NCI-H1105 treated with DMSO at 0.1 percent for 48 hours (cell line): ENCODE measurements at places on chromosomes 6 and 20.

DNA sequence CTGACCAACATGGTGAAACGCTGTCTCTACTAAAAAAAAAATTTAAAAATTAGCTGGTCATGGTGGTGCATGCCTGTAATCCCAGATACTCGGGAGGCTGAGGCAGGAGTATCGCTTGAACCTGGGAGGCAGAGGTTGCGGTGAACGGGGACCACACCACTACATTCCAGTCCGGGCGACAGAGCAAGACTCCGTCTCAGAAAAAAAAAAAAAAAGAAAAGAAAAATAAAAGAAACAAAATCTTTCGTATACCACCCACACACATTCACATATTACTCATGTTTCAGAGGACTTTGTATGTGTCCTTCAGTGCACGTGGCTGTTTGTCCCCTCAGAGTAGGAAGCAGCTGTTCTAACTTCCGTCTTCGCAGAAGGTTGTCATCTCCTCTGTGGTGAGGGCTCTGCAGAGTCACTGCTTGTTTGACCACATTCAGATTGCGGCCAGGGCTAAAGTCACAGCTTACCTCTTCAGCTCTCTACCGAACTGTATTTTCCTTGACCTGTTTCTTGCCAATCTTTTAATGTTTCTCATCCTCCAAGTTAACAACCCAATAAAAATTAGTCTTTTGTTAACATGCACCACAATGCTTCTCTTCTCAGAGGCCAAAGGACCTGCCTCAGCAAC, 36.6 kb upstream of the HIVEP1 start:
- no peak for DNase-seq

DNA sequence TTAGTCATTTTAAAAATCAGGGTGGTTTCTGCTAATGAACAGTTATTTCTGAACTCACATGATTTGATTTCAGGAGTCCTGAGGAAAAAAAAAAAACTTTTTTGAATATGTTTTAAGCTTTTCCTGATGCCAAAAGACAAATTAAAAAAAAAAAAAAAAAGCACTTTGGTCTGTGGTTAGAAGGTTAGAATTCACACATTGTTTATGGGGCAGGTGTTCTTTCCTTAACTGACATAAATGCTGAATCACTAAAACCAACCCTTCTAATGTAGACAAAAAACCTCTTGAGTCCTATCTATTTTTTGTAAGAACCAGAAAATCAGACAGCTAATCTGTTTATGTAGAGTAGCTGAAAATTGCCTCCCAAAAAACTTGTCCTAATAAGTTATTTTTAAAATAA, 20.4 kb downstream of the THEMIS start:
- DNase-seq: peak; percentile 56

DNA sequence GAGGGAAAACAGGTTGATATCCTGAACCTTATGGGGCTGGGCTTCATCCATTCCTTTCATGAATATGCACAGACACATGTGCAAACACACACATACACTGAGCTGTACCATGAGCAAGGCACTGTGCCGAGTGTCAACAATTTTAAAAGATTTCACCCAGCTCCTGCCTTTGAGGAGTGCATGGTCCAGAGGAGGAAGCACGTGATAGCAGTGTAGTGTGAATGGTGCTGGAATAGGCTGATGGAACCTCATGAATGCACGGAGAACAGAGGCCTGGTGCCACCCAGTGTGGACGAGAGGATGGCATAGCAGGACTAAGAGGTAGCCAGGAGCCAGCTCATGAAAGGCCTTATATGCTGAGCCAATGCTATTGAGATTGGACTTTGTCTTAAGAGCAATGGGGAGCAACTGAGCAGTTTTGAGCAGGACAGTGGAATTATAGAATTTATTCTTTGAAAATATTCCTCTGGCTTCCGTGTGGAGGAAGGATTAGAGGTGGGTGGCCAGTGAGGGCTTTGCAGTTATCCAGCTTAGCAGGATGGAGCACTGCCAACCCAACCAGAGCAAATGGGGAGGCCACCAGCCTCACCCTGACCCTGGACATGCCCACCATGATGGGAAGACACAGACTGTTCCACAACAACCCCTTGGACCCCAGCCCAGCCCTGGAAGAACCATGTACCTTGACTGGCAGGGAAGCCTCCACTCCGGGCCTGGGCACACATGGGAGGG, 84.4 kb downstream of the UNC5CL start:
- DNase-seq: no peak

- DNase-seq: no peak
These were observed 21.3 kb upstream of the MICB start for GRCh38 chr6:31476515-31477139.

- no peak for DNase-seq
These were observed 14.0 kb downstream of the TAF4 start for GRCh38 chr20:62051546-62052255.

GRCh38 chr6:15949982-15950381, 178.9 kb upstream of the MYLIP start:
- DNase-seq: no peak

GRCh38 chr20:44533928-44534327, 12.1 kb upstream of the SERINC3 start:
- peak; percentile 10 for DNase-seq

- no peak for DNase-seq
These were observed 42.8 kb upstream of the MRPS10 start for GRCh38 chr6:42260396-42260888.

DNA sequence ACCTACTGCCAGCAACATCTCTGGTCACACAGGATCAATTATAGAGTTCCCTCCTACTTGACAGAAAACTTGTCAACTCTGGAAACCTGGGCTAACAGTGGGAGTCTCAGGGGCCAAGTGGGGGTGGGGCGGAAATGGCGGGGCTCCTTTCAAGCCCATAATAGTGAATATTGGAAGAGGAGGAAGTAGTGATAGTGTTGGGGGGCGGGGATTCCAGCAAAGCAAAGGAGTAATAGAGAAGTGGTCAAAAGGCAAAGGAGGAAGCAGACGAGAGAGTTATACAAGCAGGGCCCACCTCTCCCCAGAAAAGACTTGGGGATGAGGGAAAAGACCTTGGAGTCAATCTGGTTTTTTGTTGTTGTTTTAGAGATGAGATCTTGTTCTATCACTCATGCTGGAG, 2.1 kb downstream of the DEF6 start:
- no peak for DNase-seq

- DNase-seq: no peak
These were observed 391.1 kb downstream of the BTBD9 start for GRCh38 chr6:38248500-38249234.

GRCh38 chr6:35228481-35228880, 14.7 kb downstream of the SCUBE3 start:
- DNase-seq: no peak

DNA sequence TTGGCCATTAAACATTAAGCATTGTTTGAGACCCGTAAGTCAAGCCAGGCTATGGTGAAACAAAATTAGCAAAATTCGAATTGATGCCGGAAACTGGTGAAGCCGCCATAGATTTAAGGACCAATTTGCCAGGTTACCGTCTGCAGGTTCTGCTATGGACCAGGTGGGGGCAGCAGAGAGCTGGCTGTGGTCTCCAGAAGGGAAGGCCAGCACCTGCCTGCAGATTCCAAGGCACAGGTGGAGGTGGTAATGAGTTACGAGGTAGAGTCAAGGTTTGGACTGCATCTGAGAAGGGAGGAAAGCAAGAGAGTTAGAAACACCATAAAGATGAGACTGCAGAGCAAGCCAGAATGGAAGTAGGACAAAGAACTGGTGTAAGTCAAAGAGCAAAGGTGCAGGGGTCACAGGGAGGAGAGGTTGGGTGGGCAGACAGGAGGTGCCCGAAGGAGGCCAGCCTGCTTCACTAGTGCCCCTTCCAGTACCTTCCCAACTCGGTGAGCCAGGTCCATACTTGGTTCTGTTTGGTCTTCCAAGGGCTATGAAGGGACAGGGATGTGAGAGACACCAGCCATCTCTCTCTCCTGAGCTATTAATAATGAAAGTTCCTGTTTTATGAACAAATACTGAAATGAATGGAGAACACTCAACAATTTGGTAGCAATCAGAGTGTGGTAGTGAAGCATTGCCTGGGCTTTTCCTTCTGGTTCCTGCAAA, 131.6 kb upstream of the ESR1 start:
- DNase-seq: peak; percentile 64

DNA sequence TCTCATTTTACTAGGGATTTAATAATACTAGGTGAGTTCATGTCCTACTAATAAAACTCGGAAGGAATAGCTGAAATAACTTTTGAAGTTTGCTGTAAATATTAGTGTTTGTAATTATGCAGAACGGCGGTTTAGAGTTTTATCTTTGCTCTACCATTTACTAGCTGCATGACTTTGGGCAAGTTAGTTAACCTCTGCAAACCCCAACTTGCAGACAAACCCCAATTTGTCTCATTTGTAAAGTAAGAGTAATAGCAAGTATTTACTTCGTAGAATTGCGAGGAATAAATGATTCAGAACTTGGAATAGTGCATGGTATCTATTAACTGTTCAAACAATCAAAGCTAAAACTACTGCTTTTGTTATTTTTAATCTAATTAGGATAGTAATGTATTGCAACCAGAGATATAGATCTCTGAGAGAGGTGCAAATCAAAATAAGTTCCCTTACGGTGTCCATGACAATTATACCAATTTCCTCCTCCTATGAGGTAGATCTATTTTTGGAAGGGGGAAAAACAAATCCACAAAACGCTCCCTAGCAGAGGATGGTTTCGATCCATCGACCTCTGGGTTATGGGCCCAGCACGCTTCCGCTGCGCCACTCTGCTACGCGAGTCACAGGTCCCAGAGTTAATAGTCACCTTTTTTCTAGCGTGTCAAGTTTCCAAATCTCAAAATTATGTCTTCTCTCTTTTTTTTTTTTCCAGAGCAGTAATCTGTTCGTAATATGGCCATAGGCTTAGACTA, 35.1 kb upstream of the BTN3A2 start:
- DNase-seq: no peak
